CD4-positive, alpha-beta T cell treated with Interleukin-1 beta for 1 hour (primary cell): ENCODE measurements at places on chromosomes 12 and 14.

GRCh38 chr12:127052511-127053232 lies 1214.3 kb upstream of the TMEM132C start:
- no peak for DNase-seq

- no peak for DNase-seq
Measured at GRCh38 chr14:56592746-56593544, 13.3 kb downstream of the TMEM260 start.

DNA sequence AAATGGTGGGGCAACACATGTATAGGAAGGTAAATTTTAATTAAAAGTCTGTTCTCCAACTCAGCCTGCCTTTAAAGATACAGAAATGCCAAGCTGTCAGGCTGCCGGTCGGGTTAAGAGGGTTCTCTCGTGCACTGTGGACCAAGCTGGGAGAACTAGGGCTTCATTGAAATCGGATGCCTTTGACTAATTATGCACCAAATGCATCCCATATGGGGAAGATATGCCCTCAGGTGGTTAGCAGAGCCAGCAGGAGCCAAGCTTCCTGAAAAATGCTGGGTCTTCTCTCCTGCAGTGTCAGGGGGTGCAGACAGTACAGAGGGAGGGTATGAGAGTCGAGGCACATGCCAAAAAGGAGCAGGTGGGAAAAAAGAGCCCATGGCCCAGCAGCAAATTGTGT lies 236.1 kb downstream of the CACNA1C start:
- DNase-seq = no peak

DNA sequence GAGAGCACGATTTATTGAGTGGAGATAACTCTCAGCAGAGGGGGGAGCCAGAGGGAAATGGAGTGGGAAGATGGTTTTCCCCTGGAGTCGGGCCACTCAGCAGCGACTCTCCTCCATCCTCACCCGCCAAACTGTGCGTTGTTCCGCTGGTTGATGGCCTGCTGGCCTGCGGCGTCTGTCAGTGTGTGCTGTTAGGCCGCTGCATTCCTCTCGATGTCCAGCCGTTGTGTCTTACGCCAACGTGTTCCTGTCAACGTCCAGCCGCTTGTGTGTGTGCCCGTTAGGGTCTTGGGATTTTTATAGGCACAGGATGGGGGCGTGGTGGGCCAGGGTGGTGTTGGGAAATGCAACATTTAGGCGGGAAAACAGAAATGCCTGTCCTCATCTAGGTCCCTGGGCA lies 69.2 kb downstream of the PTPRQ start:
- no peak for DNase-seq

- no peak for DNase-seq
Measured at GRCh38 chr12:88451205-88451604, 129.1 kb downstream of the KITLG start.

- no peak for DNase-seq
Measured at GRCh38 chr12:96048393-96048969, 13.1 kb upstream of the LTA4H start.

DNA sequence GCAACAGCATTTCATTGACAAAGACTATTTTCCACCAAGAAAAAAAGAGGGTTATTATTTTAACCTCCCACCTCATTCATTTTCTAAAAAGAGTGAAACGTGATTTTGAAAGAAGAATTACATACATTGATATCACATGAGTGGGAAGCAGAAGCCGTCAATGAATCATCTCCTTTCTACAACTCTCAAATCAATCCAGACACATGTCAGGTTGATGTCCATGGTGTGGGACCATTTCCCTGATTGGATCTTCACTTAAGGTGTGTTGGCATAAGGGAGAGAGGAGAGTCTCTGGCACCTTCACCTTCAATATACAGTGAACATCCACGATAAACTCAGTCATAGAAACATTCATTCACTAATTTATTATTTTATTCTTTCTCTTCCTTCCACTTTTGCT lies 1095.1 kb downstream of the BCL11B start:
- no peak for DNase-seq

GRCh38 chr12:18402872-18403611 lies 141.7 kb downstream of the PIK3C2G start:
- no peak for DNase-seq

DNA sequence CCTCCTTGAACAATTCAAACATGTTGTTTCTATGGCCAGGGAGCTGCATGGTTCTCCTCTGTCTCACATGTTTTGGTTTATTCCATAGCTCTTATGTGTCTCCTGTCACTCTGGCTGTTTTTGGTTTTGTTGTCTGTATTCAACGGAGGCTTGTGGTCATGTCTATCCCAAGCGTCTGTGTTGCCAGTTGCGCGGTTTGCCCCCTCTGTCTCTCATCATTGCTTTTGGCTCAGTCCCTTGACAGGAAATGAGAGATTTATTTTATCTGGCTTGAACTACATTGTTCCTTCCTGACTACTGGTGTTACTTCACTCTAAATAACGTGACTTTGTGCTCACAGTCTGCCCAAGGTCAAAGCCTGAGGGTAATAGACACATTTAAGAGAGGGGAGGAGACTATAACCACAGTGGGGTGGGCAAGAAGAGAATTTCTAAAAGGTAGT lies 96.4 kb upstream of the SOX5 start:
- DNase-seq = no peak
